ENCODE measurements at places on chromosomes 7 and 10. TPM values are rescaled to one million over a fixed set of nuclear protein-coding genes. Genes with fewer than 3 reads are reported as not detected.

DNA sequence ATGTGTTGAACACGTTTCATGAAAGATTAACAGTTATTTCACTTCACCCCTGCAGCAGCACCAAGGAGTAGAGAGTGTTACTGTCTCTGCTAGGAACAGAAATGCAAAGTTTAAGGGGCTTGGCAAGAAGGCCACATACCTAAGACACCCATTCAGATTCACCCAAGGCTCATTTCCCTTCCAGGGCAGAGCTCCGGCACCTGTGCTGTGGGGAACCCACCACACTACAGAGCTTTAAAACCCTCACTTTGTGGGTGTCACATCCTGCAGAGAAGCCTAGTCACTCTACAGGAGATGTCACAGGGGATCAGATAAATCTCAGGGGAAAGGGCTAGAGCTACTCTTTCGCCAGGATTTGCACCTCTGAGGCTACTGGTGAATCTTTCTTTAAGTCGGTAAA, 176.1 kb upstream of the KLF6 start:
- no peak for DNase-seq

GRCh38 chr7:100003711-100004661, 11.4 kb upstream of the ZKSCAN1 start:
- DNase-seq = no peak

DNA sequence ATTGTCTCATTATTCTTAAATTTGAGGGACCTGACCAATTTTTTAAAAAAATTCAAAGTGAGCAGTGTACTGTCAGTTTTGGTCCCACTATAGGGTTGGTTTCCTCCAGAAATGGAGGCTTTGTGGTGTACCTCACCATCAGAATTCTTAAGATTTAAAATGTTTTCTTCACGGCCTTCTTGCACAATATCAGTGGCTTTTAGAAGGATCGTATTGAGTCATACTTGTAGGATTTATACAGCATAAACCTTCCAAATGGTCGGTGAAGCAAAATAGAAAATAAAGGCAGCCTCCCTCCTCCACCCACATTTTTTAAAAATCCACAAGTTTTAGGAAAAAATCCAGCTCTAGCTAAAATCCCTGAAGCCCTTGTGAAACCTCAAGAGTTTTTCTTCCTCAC, 126.4 kb downstream of the RNLS start:
- no peak for DNase-seq

GRCh38 chr7:73504920-73505319, 17.2 kb downstream of the BAZ1B start:
- DNase-seq = no peak

DNA sequence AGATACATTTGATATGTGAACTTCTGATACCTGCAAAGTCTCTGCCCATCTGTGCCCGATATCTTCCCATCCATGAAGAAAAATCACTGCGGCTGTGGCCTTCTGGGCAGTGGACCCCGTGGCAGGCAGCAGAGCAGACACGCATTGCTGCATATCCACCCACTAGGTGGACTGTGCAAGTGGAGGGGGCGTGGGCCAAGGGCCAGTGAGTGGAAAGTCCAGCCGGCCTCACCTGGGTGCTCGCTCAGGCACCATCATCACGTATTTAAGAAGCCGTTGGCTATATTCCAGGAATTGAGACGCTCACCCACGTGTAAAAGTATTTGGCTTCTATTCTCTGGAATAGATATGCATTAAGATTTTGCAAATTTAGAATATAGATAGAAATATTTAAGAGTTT, 30.8 kb upstream of the SLC13A1 start:
- no peak for DNase-seq

GRCh38 chr10:105149371-105149891, 508.3 kb downstream of the SORCS3 start:
- DNase-seq = no peak

DNA sequence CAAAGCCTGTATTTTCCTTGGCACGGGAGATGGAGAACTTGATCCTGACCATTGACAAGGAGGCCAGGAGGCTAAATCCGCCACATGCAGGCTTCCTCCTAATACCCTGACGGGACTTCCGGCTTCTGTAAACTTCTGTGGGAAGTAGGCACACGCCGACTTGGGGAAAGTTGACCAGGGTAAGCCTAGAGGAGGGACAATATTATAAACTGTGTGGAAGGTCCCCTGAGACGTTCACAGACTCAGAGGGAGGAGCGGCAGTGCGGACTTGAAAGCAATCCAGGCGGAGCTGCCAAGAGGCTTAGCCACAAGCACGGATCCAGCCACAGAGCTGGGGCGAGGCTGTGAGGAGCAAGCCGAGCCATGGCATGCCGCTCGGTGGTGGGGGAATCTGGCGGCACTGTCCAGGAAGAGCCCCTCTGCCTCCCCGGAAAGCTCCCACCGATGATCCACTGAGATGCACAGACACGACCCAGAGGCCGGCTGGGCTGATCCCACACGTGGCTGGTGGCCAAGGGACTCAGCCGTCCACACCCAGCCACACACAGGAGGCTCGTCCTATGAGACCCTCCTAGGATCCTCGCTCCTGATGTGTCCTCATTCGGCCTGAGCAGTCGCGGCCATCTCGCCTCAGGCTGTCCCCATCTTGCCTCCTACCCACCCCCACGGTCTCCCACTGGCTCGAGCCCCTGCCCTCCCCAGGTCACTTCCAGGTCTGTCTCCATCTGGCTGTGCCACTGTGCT, 40.0 kb upstream of the INSIG1 start:
- no peak for DNase-seq

GRCh38 chr7:31408140-31408729, 67.7 kb upstream of the NEUROD6 start:
- DNase-seq = no peak

GRCh38 chr7:911791-912480, 35.6 kb downstream of the GET4 start:
- no peak for DNase-seq

DNA sequence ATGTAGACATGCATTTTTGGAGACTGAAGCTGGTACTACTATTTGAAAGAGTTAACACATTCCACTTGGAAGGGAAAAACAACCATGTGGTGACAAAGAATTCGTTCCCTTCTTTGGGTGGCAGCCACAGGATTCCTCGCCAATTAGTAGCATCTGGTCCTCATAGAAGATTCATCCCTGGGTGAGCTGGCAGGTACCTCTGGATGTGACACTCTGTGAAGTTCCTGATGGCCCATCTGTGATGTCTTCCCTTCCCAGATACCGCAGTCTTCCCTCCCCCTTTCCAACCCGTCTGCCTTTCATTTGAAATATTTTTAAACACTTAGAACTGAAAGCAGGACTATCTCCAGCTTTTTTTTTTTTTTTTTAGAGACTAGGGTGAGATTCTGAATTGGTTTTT, 569.5 kb downstream of the TYW1 start:
- DNase-seq = no peak

DNA sequence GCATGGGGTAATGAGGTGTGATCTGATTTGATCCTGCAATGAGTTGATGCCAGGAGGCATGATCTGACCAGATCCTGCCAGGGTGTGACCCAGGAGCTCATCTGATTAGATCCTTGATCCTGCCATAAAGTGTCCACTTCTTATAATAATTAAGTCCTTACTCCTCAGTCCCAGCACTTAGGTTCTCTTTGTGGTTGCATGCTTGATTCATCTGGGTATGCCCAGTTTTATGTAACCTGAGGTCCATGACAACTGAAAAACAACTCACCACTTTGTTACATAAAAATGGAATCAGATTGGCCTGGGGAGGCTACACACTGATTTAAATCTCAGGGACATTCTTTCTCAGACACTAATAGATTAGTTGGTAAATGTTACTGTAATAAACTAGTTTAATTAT, 19.1 kb downstream of the ACADSB start:
- DNase-seq = no peak

DNA sequence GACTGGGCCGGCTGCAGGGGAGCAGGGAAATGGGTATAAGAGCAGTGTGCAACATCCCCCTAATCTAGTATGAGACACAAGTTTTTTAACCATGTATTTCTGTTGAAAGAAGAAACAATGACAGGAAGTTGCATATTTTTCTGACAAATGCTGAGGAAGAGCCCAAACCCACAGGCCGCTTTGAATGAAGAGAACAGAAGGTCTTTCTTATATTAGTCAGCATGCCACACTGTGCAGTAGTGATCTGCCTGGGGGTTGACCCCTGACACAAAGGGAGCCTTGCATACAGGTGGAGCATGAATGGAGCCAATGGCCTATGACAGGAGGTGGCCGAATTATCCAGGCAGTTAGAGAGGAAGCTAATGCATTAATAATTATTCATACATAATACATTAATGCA, 518.3 kb downstream of the PLXDC2 start:
- no peak for DNase-seq

DNA sequence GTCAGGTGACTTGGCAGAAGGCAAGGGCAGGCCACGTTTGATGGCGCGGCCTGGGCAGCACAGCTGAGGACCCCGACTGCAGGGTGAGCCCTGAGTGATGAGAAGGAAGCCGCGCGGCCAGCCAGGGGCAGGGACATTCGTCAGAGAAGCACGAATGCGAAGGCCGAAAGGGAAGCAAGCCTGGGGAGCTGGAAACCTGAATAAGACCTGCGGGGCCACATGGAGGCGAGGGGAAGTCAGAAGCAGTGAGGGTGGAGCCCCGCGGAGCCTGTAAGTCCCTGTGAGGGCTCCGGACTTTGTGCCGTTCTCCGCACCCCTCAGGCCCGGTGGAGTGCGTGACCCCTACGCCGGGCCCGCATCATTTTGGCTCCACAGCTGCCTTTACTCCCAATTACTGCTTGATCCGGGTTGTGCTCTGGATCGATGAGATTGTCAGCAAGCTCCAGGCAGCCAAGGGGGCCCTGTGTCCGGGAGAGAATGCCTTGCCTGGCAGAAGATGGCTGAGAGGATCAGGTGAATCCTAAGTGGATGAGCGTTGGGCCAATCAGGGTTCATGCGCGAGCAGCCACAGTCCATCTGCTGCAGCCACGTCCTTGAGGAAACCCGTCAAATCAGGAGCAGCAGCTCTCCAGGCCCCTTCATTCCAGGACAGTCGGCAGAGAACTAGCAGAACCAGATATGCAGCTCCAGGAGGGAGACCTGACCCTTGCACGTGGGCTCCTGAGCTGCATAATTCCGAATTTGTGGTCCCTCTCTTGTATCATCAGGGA, 293.3 kb upstream of the SHH start:
- no peak for DNase-seq

DNA sequence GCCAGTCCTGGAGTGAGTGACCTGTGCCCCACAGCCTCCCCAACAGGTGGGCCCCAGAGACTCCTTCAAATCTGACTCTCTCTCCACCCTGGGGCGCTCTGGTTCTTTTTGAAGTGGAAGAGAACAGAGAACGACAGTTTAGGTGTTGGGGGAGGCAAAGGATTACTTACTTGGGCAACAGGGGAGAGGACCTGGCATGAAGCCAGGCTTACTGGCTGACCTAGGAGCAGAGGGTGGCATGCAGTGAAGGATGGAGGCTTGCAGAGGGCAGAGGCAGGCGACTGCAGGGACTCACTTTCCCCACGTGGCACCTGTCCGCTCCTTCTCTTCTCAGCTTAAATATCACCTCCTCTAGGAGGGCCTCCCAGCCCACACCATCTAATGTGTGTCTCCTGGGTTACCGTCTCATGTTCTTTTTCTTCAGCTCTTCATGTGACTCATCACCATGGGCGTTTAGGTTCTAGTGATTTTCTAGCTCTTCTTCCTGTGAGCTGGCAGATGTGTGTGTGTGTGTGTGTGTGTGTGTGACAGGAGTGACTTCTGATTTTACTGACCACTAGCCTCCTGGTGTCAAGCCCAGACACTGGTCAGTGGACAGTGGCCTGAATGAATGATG, 15.5 kb downstream of the LZTS2 start:
- DNase-seq = no peak

The NUTM2D gene
- polyA plus RNA-seq = 10.1 TPM

The ELFN1 gene
- polyA plus RNA-seq = 17.9 TPM

The ADAM12 gene
- polyA plus RNA-seq = 26.0 TPM

The NOS3 gene
- polyA plus RNA-seq = 7.7 TPM

The SEC31B gene
- polyA plus RNA-seq = 16.3 TPM

The HPSE2 gene
- polyA plus RNA-seq = 0.92 TPM

The NCF1 gene
- 2.2 TPM for polyA plus RNA-seq
